ENCODE measurements at places on chromosomes 5 and 9. TPM values are rescaled to one million over a fixed set of nuclear protein-coding genes. Genes with fewer than 3 reads are reported as not detected.

The MYMK gene
- total RNA-seq, result not detected

DNA sequence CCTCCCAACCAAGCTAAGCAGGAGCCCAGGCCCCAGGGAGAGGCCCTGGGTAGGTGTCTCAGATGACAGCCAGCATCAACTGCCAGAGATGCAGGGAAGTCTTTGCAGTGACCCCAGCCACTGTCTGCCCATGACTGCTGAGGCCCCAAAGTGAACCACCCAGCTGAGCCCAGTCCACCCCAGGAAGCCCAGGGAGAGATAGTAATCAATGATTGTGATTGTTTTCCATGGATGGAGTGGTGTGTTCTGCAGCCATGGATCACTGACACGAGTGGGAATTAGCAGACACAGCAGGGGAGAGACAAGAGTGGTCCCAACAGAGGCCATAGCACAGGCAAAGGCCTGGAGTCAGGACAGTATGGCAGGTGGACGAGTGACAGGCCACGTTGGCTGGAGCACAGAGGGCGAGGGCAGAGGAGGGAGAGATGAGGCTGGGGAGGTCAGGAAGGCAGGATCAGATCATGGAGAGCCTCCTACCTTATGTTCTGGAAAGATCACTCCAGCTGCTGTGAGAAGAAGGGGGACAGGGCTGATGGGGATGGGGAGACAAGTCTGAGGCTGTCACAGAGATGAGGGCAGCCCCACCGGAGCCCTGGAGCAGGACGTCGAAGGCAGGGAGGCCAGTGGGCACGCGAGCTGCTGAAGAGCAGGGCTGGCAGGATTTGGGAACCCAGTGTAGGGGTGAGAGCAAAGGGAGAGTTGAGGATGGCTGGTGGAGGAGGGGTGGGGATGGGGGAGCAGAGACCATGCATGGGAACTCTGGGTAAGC is 14.5 kb downstream of the ABO start:
- DNase-seq, result peak; percentile 59

DNA sequence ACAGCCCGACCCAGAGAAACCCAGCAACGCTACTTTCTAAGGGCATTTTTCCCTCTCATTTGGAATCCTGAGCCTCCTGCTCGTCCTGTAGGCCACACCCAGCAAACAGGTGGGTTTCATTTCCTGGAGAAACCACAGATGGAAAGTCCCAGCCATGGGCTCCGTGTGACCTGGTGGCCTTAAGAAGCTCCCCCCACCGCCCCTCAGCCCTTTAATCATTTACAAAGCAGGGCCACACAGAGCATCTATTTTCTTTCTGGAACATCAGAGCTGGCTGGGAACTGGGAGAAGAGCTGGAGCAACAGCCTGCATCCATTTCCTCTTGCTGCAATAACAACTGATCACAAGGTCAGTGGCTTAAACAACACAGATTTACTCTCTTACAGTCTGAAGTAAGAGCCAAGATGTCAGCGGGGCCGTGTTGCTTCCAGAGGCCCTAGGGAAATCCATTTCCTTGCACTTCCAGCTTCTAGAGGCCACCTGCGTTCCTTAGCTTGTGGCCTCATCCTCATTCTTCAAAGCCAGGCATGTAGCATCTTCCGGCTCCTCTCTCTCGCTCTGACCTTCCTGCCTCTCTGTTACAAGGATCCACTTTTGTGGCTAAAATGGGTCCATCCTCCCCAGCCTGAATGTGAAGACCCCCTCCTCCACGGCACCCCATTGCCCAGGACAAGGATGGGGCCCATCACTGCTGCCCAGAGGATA is 40.5 kb downstream of the C9orf50 start:
- DNase-seq, result no peak

GRCh38 chr5:84228266-84228665 is 156.4 kb downstream of the EDIL3 start:
- DNase-seq, result no peak

The IFNA13 gene
- not detected for total RNA-seq

The WNK2 gene
- 93.7 TPM for total RNA-seq
